ENCODE measurements at places on chromosomes 1 and 21.

- no peak for DNase-seq
These were observed 2.7 kb downstream of the KIAA0319L start for GRCh38 chr1:35554266-35555211.

DNA sequence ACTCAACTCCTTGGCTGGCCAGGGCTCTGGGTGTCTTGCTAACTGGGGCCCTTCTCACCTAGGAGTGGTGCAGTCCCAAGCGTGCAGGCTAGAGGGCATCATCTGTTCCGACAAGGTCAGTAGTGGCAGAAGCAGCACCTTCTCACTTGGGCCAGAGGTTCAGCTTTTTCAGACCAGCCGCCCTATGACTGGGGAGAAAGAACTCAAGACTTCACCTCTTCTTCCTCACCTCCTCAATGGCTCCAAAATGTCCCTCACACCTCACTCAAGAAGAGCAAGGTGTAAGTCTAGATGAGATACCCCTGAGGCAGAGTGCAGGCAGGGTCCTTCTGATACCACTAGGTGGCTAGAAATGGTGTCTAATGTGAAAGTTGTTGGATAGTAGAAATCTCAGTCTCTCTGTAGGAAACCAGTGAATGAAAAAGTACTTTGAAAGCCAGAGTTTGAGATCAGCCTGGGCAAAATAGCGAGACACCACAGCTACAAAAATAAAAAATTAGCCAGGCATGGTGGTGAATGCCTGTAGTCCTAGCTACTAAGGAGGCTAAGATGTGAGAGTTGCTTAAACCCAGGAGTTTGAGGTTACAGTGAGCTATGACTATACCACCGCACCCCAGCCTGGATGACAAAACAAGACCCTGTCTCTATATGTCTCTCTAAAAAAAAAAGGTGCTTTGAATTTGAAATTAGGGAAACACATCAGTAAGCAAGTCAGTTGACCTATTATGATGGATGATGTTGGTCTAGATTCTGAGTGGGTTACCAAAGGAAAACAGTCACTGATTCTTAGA lies 8.6 kb upstream of the IL20 start:
- no peak for DNase-seq

- DNase-seq, result no peak
These were observed 13.4 kb upstream of the PADI6 start for GRCh38 chr1:17358557-17358956.

- DNase-seq, result no peak
These were observed 240.3 kb downstream of the RYR2 start for GRCh38 chr1:237282208-237282783.

GRCh38 chr1:163069655-163070277 lies 605 bp downstream of the RGS4 start:
- DNase-seq, result no peak

Data from SK-N-MC (cell line).